Neuronal stem cell (in vitro differentiated cells): ENCODE measurements at places on chromosomes 13 and 19.
A peak's percentile ranks its signal among the peaks of the same experiment; 100 is the strongest.

DNA sequence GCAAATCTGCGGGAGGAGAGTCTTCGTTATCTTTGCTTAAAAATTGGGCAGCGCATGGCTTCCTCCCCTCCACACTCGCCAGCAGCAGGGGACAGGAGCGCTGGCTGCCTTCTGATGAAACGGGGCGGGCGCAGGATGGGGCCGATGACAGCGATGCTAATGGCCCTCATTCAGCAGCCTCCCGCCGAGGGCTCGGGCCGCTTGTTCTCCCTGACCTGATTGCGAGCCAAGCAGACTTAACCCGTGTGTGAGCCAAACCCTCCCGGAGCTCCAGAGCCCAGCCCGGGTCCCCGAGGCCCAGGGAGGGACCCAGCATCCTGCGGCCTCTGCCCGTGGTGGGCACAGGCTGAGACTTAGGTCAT, 90.3 kb downstream of the KDM4B start:
- peaks cover 23% of the 10 kb centered on the region for H3K4me1 ChIP-seq
- peak overlapping the region; percentile 24 for H3K27ac ChIP-seq
- no peak for DNase-seq
- no peaks in the 10 kb centered on the region for H3K27me3 ChIP-seq

DNA sequence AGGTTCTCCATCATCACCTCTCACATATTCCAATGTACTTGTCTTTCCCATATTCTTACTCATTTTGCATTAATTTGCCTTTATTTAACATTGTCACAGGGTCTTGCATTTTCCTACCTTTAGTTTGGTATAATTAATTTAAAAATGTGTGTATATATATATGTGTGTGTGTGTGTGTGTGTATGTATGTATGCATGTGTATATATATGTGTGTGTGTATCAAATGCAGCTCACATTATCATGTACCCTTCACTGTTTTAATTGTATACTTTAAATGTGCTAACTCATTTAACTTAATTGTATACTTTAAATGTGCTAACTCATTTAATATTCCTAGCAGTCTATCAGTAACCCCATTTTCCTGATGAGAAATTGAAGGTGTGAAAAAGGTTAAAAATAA, 104.5 kb downstream of the PCDH9 start:
- H3K4me1 ChIP-seq = peaks cover 5% of the 10 kb centered on the region
- H3K27ac ChIP-seq = no peak overlapping the region
- H3K36me3 ChIP-seq = no peaks in the 10 kb centered on the region
- no peak for DNase-seq

DNA sequence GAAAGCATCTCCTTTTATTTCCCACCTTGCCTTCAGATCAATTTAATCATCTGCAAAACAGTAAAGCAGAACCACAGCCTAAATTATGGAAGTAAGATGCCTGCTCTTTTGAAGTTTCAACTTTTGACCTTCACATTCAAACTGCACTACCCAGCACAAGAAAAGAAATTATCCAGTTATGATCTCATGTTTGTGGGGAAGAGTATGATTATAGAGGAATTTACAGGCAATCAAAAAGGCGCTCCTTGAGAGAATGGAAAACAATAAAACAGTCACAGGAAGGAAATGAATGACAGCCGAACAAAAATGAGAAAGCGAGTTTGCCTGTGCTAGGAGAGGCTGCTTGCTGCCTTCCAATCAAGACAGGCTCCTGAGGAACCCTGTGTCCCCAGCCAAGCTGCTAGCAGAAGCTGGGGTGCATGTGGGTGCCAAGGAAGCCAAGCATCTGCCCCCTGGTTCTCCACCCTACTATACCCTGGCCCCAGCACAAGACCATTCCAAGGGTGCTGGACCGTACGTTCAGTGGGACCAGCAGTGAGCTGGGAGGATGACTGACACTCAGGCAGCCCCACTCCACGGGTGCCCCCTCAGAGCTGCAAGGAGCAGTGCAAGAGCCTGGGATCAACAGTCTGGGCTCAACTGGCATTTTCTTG, 47.8 kb downstream of the PEPD start:
- no peaks in the 10 kb centered on the region for H3K27me3 ChIP-seq
- H3K27ac ChIP-seq = no peak overlapping the region
- no peak overlapping the region for H3K4me3 ChIP-seq
- peaks cover 13% of the 10 kb centered on the region for H3K36me3 ChIP-seq
- no peak for DNase-seq
- peaks cover 4% of the 10 kb centered on the region for H3K4me1 ChIP-seq

DNA sequence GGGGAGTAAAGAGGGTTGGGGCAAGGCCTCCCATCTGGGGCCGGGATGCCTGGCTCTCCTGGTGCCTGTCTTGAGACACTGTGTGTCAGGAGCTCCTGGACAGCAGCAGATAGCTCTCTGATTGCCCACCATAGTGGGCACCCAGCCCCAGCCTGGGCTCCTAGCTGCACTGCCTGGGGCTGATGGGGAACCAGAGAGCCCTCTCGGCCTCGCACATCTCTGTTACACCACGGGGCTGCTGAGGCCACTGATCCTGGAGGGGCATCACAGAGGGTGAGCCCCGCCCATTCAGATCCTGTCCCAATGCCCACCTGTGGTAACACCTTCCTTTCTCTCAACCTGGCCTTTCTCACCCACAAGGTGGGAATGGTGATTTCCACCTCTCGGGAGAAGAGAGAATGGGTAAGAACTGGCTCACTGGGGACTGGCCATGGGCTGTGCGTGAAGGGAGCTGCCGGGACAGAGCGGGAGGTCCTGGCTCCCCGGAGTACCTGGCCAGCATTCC, 135.9 kb downstream of the URI1 start:
- no peaks in the 10 kb centered on the region for H3K27me3 ChIP-seq
- no peak for DNase-seq
- H3K27ac ChIP-seq = no peak overlapping the region
- no peak overlapping the region for H3K4me3 ChIP-seq

DNA sequence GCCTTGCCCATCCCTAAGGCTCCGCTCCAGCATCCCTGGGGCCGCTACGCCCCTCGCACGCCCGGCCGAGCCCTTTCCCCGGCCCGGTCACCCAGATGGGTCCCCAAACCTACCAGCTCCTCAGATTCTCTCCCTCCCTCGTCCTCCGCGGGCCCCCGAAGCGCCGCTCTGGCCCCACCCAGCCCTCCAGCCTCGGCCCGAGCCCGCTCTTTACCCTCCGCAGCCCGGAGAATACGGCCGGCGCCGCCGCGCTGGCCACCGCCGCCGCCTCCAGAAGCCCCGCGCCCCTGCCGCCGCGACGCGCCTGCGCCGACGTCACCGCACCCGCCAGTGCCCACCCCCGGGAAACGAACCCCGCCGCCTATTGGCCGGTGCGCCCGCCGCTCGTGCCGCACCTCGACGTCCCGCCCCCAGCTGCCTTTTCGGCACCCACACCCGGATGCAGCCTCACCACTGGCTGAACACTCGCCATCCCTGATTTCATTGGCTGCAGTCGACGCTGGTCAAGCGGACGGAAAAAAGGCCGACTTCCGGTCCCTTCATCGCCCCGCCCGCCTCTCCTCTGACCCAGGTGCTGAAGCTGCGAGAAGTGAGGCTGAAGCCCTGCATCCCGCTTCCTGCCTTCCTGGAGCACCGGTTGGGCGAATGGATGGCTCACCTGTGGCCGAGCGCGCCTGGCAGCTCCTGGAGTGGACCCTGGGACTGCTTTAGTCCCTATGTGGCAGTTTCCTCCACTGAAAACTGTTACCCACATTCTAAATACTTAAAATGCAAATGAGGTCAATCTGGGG, at the start of gene DAPK3:
DAPK3 (minus strand) TSS at position 292 of the 791 bp plus-strand sequence. CDS start 1,364 bp downstream, outside the sequence.
- no peaks in the 10 kb centered on the region for H3K27me3 ChIP-seq
- H3K4me3 ChIP-seq = peak within 1 kb of the TSS; percentile 91
- peaks cover 19% of the 10 kb centered on the region for H3K4me1 ChIP-seq
- H3K27ac ChIP-seq = peak within 1 kb of the TSS; percentile 82

DNA sequence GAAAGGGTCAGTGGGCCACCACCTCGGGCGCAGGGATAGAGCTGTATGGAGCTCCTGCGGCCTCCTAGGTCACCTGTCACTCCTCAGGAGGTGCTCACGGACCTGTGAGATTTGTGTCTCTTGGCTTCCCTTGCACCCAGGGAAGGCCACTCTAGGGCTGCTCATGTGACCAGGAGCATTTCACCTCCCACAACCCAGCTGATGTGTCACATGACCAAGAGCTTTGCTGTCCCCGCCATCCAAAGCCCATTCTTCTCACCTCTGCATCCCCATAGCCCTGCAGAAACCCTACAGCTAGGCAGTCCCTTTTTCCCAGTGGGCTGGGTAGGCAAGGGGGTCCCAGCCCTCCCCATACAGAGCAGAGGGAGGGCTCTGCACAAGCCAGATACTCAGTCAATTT, 51.2 kb downstream of the TSHZ3 start:
- H3K4me3 ChIP-seq = no peak overlapping the region
- peaks cover 3% of the 10 kb centered on the region for H3K4me1 ChIP-seq
- no peaks in the 10 kb centered on the region for H3K36me3 ChIP-seq
- DNase-seq = no peak
- no peak overlapping the region for H3K27ac ChIP-seq

DNA sequence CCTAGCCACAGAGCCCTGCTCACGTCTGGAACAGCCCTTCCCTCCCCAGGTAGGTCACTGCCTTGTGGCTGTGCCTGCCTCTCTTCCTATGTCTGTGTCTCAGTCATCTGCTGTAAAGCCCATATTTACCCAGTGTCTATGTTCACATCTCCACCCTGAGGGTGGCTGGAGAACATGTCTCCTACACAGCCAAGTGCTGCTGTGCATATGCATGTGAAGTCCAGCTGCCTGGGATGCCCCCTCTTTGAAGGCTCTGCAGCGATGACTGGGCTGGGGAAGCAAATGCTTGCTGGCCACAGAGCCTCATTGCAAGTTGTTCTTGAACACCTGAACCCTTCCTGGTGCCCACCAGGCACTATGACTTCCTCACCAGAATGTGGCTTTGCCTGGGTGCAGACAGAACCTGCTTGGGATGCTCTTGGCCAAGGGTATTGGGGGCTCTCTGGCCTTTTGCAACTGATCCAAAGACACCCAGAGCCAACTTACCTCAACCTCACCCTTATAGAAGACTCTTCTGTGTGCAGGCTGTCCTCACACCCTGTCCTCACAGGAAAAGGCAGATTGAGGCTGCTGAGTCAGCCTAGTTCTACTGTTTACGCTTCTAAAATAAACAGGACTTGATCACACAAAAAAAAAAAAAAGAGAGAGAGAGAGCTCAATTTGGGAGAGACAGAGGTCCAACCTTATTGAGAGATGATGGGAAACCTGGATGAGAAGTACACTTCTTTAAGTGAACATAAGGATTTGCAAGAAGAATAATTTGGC, 26.5 kb downstream of the MRPL57 start:
- no peaks in the 10 kb centered on the region for H3K27me3 ChIP-seq
- no peaks in the 10 kb centered on the region for H3K4me1 ChIP-seq
- peak overlapping the region; percentile 14 for H3K4me3 ChIP-seq
- no peak for DNase-seq

GRCh38 chr19:38115271-38115802, 108.7 kb downstream of the DPF1 start:
- DNase-seq = no peak
- no peaks in the 10 kb centered on the region for H3K27me3 ChIP-seq
- no peak overlapping the region for H3K27ac ChIP-seq
- no peaks in the 10 kb centered on the region for H3K4me1 ChIP-seq

DNA sequence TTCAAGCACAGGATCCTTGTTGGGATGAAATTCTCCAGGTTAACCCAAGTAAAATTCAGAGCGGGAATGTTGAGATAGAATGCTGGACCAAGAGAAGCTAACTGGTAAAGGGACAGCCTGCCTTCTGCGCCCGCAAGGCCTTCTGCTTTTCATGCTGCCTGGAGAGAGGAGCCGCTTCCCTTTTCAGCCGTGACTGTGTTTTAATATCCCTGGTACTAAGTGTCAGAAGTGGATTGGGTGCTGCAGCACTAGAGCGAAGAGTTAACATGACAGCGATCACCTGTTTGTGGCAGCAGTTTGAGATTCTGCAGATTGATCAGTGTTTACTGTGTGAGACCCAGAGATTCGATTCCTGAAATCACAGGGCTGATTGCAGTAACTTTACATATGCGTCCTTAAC, 197.4 kb upstream of the ZNF536 start:
- no peaks in the 10 kb centered on the region for H3K4me1 ChIP-seq
- DNase-seq = no peak
- H3K27ac ChIP-seq = no peak overlapping the region

GRCh38 chr13:67208552-67208951, 21.6 kb downstream of the PCDH9 start:
- no peak overlapping the region for H3K4me3 ChIP-seq
- no peaks in the 10 kb centered on the region for H3K4me1 ChIP-seq
- H3K36me3 ChIP-seq = no peaks in the 10 kb centered on the region

DNA sequence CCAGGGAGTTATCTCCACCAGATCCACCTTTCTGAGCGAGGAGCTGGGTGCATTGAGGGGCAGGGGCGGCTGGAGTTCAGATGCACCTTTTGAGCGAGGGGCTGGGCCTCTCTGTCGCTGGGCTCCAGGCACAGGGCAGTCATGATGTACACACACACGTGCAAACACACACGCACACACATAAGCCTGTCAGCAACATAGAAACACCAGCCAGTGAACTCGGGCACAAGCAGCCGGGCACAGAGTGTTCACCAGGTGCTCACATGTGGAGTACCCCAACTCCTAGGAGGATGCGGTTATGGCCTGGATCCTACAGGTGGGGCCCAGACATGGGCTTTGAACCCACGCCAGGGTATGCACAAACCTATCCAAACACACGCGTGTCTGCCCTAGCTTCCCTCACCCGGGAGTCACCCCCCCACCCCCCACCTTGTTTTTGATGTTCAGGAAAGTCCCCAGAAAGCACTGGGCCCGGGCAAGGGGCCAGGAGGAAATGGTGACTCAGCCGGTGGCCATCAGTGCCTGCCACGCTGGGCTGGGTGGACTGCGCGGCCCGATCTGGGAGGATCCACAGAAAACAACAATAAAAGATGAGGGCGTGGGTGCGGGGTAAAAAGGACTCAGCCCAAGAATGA, 13.3 kb downstream of the ARRDC2 start:
- no peak overlapping the region for H3K27ac ChIP-seq
- no peaks in the 10 kb centered on the region for H3K36me3 ChIP-seq
- H3K27me3 ChIP-seq = no peaks in the 10 kb centered on the region
- DNase-seq = no peak
- H3K4me1 ChIP-seq = peaks cover 5% of the 10 kb centered on the region

DNA sequence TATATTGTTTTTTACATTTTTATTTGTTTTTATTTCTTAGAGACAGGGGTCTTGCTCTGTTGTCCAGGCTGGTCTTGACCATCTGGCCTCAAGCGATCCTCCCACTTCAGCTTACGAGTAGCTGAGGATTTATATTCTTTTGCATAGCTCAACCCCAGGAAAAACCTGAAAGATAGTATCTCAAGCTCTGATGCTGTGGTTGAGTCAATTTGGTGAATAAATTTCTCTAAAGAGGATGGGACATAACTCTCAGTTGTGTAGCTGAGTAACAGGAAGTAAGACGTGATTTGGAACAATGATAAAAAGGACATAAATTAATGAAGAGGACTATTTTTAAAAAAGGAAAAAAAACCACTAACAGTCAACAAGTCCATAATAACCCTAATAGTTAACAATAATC, 79.8 kb upstream of the TNFSF11 start:
- no peaks in the 10 kb centered on the region for H3K4me1 ChIP-seq
- no peak overlapping the region for H3K27ac ChIP-seq
- H3K4me3 ChIP-seq = no peak overlapping the region
- no peak for DNase-seq

- no peak overlapping the region for H3K4me3 ChIP-seq
- no peaks in the 10 kb centered on the region for H3K4me1 ChIP-seq
- no peaks in the 10 kb centered on the region for H3K27me3 ChIP-seq
- no peak overlapping the region for H3K27ac ChIP-seq
- no peaks in the 10 kb centered on the region for H3K36me3 ChIP-seq
Measured at GRCh38 chr13:30776661-30777060, 41.3 kb downstream of the ALOX5AP start.

- H3K4me3 ChIP-seq = no peak within 1 kb of the TSS
- H3K27ac ChIP-seq = no peak within 1 kb of the TSS
- H3K4me1 ChIP-seq = no peaks in the 10 kb centered on the region
Measured at GRCh38 chr19:3135961-3136683, at the start of gene GNA15. TSS of gene GNA15 (plus strand) at chr19:3136033. CDS start at chr19:3136451, 418 bp downstream.

- DNase-seq = no peak
- no peak overlapping the region for H3K4me3 ChIP-seq
- H3K4me1 ChIP-seq = peaks cover 5% of the 10 kb centered on the region
- peaks cover 74% of the 10 kb centered on the region for H3K36me3 ChIP-seq
Measured at GRCh38 chr19:57355916-57356315, 4.8 kb downstream of the ZNF304 start.
